ENCODE measurements at places on chromosomes 6 and 20.

DNA sequence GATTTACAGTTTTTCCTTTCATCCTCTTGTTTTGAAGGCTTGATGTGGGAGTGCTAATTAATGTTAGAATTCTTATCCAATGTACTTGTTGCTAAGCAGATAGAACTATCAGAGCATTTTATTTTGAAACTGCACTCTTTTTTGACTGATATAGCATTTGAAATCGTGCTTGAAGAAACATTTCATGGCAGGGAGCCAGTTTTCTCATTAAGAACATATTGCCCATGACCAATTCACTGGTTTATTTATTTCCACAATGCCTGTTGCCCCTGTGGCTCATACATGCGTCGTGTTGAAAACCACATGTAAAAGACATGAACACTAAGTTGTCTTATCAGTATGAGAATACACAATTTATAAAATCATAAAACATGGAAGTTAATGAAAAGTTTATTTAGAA, 479.7 kb upstream of the FLRT3 start:
- no peak for DNase-seq

GRCh38 chr20:4371623-4372251, 350.0 kb upstream of the PRND start:
- no peak for DNase-seq

DNA sequence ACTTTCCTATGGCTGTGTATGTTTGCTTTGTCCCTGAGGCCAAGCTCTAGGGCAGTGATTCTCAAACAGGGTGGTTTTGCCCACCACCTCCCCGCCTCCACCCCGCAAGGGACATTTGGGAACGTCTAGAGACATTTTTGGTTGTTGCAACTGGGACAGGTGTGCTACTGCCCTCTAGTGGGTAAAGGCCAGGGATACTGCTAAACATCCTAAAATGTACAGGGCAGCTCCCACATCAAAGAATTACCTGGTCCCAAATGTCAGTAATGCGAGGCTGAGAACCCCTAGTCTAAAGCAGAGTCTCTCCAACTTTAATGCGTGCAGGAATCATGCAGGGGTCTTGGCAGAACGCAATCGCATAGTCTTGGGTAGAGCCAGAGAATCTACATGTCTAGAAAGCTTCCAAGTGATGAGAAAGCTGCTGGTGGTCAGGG, 5.1 kb downstream of the KCNS1 start:
- DNase-seq: peak; percentile 70

- DNase-seq: no peak
Observed at GRCh38 chr20:9348747-9349146, 165.6 kb upstream of the LAMP5 start.

DNA sequence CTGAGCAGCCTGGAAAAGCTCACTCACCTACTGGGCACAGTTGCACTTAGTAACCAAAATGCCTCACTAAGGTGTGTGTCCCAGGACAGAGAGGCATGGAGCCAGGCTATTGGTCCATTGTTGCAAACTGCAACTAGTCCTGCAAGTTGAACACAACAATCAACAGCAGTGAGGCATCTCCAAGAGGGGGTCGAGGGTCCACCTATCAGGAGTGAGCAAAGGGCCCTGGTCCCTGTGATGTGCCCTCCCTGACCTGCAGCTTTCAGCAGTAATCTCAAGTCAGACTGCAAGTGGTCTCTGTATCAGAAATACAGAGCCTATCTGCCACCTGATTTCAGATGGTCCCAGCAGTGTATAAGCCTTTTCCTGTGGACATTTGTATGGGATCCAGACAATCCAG, 50.2 kb upstream of the TGM3 start:
- DNase-seq: no peak

- no peak for DNase-seq
Observed at GRCh38 chr6:148608199-148608951, 138.5 kb upstream of the UST start.

DNA sequence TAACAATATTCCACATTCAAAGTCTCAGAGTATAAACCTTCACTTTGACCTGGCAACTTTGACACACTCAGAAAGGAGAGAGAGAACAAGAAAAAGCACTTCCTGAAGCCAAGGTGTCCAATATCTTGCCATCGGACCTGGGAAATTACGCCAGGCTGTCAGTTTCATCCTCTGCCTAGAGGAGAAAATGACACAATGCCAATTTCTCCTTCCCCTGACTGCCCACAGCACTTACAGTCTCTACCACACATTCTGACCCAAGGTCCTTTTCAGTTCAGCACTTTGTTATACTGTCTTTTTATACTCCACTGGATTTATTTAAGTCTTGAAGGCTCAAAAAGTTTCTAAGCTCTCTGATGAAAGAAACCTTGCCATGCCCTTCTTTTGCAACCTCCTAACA, 250.4 kb downstream of the GMPR start:
- no peak for DNase-seq

- no peak for DNase-seq
Observed at GRCh38 chr20:17897566-17898307, 70.9 kb downstream of the SNX5 start.

DNA sequence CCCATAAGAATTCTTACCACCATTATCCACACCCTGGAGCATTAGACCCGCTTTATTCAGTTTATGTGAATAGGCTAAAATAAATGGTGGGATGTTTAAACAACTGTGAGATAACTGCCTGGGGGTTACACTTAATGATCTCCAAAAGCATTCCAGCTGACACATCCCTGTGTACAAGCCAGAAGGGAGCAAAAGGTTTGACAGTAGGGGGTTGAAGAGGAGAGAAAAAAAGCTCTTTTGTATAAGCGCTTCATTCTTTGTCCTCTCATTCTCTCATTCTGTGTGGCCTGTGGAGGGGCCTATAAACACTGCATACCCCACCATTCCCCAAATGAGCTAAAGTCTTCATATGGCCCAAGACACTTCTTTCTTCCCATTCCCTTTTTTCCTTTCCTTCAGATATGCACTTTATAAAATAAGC, 30.8 kb upstream of the COL21A1 start:
- no peak for DNase-seq

DNA sequence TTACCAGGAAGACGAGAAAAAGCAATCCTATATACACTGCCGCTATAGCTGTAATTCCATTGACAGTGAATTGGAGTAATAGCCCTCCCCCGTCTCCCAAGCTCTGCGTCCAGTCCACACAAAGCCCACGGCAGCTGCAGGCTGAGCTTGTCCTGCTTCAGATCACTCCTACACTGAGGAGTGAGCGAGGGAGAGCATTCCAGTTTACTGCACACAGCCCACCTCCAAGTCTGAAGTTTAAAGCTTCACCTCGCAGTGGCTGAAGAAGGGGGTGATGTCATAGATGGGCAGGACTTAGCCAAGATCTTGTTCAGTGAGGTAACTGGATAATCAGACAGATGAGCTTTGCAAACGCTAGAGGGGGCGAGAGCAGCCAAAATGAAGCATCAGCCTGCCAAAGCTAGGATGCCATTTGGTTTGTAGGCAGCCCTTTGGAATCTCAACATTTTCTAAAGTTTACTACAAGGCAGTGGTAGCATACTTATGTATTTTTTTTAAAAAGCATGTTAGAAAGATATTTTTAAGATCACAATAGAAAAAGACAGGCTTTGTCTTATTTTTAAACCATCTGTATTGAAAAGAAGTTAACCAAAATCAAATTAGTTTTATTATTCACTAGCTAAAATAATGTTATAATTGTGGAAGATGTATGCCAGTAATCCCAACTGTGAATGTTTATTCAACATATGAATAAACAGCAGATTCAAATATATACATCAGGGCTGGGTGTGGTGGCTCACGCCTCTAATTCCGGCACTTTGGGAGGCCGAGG, at the start of gene FLRT3:
Gene FLRT3, minus strand, starts transcription at position 213 of the 772 bp plus-strand sequence. CDS start 10,106 bp downstream, outside the sequence.
- DNase-seq: peak; percentile 90

GRCh38 chr6:138682704-138683527, 90.7 kb upstream of the CCDC28A start:
- peak; percentile 64 for DNase-seq

GRCh38 chr6:133623065-133623464, 265.8 kb upstream of the TCF21 start:
- DNase-seq: peak; percentile 62

DNA sequence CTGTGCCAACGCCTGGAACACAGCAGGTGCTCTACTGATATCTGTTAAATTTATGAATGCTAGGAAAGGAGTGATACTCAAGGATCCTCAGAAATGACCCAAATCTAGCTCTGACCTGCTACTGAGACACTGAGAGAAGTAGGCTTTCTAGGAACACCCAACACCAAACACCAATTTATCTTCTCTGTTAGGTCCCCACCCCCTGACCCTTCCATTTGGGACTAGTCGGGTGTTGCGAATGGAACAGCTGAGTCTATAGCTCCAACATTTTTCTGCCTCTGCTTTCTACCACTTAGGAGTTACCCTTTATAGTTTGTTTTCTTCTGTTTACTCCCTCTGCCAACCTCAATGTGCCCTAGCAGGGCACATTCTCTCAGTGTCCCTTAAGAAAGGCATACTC, 24.0 kb downstream of the CPNE1 start:
- DNase-seq: no peak

GRCh38 chr6:142764311-142764710, 180.7 kb downstream of the HIVEP2 start:
- DNase-seq: no peak

DNA sequence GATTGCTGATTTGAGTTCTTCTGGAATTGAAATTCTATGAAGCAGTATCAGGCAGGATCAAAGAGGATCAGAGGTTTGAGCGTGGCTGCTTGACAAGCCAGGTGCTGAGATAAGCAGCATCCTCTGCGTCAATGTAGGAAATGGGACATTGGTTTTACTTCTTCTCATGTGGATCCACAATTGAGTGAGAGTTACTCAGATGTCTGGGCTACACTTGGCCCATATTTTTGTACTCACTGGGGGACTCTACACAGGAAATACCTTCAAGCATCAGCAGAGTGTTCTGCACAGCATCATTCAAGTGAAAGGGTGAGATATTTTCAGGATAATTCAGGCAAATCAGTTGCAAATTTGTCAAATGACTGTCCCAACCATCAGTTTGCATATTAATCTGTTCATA, 613.9 kb upstream of the ARID1B start:
- DNase-seq: no peak

GRCh38 chr20:60669211-60669610, 582.9 kb upstream of the CDH4 start:
- no peak for DNase-seq

DNA sequence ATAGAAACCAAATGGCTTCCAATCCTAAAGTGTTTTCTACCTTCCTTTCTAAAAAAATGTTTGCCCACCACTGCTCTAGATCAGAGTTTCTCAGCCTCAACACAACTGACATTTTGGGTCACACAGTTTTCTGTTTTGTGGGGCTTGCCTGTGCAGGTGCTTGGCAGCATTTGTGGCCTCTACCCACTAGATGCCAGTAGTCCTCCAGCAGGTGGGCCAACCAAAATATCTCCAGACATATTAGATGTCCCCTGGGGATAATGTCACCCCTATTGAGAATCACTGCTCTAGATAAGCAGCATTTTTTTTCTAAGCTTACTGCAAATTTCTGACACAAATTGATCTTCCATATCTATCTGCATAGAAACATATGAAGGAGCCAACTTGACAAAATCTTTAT, 26.3 kb upstream of the EPM2A start:
- DNase-seq: no peak

GRCh38 chr6:166601956-166602355, 15.5 kb upstream of the RAMACL start:
- DNase-seq: no peak

DNA sequence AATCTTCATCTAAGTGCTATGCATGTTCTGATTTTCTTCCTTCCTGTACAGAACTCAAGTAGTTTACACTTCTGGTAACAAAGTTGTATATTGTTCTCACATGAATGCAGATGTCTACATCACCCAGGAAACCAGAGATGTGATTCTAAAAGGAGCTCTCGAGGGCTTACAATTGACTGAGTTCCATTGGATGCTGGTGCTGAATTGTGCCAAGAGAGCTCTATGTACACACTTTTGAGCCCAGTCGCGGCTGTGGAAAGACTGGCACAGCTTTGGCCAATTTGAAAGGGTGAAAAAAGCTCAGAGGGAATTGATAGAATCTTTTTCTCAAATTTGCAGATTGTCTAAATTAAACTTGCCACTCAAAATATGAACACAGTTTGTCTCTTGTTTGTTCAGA, 340.7 kb downstream of the LMBRD1 start:
- no peak for DNase-seq

DNA sequence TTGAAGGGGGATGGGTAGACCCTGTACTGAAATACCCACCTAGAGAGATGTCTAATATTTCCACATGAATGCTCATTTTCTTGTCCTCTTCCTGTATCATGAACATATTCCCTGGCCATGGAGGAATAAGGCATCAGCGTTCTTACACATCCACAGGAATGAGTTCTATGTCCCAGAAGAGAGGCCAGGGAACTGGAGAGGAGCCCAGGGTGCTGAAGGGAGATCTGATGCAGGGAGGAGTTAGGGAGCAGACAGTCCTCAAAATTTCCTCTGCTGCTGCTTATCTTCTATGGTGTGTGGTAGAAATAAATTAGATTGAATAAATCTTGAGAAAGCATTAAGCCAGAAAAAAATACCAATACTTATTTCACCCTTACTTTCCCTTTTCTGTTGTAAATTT, 295.0 kb downstream of the KCNQ5 start:
- DNase-seq: peak; percentile 8

GRCh38 chr20:44961011-44961869, 1.0 kb upstream of the TOMM34 start:
- no peak for DNase-seq

GRCh38 chr6:53335224-53335994, 13.3 kb downstream of the ELOVL5 start:
- DNase-seq: no peak
